AG10803 (cell line): ENCODE measurements at places on chromosomes 3 and 15.

DNA sequence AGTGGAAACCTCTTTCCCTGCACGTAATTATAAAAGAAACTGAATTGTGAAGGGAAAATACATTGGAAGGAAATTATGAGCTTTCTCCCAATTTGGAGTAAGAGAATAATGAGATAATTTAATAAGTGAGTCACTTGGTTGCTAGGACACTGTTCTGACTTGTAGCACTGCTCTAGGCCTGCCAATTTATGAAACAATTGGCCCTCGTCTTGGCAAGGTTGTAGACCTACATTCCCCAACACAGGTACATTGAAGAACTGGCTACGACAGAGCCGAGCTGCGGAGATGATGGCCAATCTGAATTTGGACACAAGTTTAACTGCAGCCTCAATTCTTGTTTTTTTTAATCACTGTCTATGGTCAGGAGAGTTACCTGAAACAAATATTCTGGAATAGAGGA lies 674.1 kb downstream of the MECOM start:
- DNase-seq: no peak

DNA sequence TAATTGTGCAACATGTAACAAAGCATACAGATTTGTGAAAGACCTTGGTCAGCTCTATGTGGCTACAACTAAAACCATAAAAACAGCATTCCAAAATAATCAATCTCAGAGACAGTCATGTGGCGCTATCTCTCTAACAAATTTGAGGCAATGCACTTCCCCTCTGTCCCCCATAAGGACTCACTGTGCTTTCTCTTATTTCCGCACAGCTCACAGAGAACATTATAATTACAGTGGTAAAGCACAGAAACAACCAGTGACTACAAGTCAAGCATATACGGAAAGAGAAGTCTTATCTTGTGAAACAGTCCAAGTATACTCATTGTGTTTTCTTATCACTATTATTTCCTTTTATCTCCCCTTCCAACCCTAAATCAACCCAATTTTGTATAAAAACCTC lies 64.3 kb downstream of the RYK start:
- no peak for DNase-seq

DNA sequence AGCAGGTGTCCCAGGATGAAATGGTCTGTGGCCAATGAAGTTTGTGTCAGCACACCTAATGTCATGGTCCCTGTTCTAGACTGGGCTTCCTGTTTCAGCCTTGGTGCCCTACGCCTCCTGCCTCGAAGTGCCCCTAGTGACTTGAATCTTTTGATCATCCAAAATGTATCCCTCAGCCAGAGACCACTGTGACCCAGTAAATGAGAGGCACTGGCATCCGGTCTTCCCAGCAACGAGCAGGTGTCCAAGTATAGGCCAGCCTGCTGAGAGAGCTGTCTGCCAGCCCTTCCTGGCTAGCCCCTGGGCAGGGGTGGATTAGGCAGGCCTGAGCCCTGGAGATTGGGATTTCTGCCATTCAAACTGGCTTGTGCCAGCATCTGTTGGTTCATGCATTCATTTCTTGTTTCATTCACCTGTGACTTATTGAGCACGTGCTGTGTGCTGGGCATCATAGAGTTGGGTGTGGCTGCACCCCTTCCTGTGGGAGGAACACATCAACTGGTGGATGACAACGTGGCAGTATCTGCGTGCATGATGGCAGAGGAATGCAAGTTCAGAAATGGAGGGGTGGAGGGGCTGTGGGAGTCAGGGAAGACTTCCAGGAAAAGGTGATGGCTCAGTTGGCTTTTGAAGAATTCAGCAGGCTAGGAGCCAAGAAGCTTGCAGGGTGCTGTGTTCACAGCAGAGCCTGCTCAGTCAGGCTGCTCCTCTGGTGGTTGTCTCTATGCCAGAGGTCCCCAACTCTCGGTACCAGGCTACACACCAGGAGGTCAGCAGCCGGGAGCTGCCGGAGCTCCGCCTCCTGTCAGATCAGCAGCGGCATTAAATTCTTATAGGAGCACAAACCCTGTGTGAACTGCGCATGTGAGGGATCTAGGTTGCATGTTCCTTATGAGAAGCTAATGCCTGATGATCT lies 21.6 kb downstream of the ESYT3 start:
- peak; percentile 35 for DNase-seq

- DNase-seq: no peak
Measured at GRCh38 chr3:53545996-53546359, 51.6 kb downstream of the CACNA1D start.

DNA sequence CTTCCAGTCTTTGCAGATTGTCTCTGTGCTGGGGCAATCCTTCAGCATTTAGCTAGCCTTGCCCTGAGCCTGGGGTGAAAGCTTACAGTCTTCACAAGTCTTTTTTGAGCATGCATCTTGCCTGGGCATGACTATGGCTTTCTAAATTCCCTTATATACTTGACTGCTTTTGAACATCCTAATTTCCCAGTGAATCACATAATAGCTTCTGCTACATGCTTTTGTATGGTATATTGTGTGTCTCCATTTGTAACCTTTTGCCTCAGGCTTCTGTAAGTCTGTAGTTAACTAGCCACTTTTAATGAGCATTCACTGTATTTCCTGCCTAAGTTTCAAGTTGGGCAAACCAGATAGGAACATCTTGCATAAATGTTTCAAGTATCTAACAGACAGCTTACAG lies 76.8 kb downstream of the CHCHD4 start:
- no peak for DNase-seq

- no peak for DNase-seq
Measured at GRCh38 chr3:194671511-194671899, 486 bp downstream of the LSG1 start.

DNA sequence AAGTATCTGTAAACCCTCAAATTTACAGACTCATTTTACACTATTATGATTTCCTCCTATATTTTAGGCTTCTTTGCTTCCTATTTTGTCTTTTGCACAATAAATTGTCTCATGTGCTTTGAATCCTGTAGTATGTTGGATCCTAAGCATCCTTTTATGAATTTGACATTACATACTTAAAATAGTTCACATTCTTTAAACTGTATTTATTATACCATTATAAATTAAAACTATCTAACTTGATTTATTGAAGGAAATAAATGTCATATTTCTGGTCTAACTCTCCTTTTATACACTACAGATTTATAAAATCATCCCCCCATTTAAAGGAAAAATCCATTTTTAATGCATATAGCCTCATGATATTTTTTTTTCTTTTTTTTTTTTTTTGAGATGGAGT lies 32.6 kb downstream of the EHHADH start:
- no peak for DNase-seq

- no peak for DNase-seq
Measured at GRCh38 chr3:192215-192929, 4.2 kb upstream of the CHL1 start.

GRCh38 chr15:70761046-70761445 lies 2.3 kb downstream of the UACA start:
- DNase-seq: no peak

DNA sequence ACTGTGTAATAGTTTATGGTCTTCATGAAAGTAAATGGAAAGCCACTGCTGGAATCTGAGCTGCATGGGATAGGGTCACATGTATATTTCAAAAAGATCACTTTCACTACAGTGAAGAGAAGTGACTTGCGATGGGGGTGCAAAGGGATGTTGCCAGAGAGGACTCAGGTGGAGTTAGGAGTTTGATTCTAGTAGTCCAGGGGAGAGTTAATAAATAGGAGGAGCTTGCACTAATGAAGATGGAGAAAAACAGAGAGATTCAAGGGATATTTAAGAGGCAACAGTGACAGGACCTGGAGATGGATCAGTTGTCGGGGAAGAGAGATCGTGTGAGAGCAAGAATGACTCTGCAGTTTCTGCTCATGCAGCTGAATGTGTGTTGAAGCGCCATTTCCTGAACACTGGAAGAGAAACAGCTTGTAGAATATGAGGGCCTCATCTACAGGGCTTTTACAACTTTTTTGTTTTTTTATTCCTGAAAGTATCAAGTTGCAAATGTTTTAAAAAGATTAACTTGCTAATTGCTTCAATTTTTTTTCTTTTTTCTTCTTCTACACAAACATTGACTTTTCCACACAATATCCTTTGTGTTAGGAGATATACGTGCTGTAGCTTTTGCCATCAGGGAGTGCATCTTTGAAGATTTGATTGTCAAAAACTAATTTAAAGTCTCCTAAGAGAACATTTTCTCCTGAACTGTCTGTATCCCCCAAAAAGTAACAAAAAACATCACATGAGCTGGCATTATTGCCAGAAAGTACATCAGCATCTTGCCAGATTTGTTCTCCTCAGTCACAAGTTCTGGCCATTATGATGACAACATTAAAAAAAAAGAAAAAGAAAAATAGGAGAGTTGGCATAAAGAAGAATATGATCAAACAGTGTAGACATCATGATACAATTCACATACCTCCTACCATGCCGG lies 37.5 kb downstream of the SETMAR start:
- peak; percentile 10 for DNase-seq

DNA sequence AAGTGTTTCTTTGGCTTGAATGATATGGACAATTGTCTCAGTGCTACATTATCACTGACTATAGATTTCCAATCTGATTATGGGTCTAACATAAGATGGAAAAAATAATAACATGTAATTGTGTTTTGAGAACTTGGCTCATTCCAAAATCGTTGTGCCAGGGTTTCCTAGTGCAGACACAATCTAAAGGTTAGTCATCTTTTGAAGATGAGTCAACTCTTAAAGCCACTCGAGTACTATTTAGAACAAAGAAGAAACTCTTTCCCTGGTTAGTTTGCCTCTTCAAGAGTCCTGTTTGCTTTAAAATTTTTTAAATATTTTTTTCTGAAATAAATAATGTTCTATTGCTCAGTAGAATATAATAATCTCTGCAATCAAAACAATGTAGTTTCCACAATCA lies 301.0 kb downstream of the CADM2 start:
- DNase-seq: no peak

GRCh38 chr15:45340429-45340828 lies 37.9 kb downstream of the GATM start:
- DNase-seq: no peak

DNA sequence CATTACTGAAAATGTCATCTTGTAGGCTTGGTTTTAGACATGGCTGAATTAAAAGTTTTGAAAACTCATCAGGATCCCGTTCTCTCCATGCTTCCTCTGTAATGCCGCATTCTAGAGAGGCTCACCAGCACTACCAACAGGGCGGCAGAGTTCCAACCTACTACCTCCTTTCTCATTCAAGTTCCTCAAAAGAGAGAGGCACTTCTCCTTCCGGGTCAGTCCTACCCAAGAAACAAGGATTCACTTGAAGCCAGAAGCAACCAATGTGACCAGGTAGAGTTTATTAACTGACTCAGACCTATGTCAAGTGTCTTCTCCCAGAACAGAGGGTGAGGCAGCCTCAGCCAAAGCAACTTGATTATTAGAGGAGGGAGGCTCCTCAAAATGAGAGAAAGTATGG lies 59.8 kb upstream of the GYG1 start:
- no peak for DNase-seq

DNA sequence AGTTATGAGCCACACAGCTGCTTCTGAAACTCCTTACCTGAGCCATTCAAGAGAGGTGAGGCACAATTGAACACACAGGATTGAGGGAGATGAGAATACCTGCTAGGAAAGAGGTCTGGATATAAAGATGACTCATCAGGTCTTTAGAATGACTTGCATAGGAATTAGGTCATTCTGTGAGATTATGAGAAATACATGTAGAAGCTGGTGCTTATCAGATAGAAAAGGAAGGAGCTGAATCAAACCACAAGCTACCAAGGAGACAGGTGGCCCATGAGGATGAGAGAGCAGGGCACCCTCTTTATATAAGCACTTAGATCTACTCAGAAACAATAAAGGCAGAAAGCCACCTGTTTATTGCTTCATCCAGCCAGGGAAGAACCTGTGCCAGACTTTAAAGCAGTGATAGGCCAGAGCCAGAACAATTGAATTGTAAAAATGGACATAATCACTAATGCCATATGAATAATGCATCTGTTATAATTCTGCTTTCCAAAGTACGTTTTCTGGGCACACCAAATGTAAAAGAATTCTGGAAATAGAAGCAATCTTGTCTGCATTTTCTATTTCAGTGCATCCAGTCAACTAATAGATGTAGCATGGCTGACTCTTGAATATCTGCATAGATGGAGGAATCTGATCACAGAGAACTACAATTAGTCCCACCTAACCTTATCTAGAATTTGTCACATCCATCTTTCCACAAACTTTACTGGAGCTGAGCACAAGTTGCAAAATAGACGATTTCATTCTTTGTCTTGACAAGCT lies 74.9 kb downstream of the PIK3R4 start:
- DNase-seq: no peak

- DNase-seq: no peak
Measured at GRCh38 chr3:183533412-183534132, 21.9 kb downstream of the KLHL6 start.

DNA sequence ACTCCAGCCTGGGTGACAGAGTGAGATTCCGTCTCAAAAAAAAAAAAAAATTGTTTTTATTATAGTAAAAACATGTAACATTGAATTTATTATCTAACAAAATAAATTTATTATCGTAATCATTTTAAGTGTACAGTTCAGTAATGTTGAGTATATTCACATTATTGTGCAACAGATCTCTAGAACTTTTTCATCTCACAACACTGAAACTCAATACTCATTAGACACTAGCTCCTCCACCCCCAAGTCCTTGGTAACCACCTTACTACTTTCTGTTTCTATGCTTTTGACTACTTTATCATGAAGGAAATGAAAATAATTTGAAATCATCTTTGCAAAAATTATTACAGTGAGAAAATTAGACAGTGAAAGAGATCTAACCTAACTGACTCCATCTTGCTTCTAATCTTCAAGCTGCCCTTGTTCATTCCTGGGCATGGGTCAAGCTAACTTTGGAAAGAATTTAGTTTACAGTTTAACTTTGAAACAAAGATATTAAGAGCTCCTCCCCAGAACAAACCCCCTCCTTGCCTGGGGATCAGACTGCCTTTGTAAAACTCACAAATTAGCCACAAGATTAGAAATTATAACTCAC lies 15.0 kb upstream of the FYCO1 start:
- no peak for DNase-seq

- no peak for DNase-seq
Measured at GRCh38 chr3:141392416-141392815, 24.1 kb downstream of the ZBTB38 start.

DNA sequence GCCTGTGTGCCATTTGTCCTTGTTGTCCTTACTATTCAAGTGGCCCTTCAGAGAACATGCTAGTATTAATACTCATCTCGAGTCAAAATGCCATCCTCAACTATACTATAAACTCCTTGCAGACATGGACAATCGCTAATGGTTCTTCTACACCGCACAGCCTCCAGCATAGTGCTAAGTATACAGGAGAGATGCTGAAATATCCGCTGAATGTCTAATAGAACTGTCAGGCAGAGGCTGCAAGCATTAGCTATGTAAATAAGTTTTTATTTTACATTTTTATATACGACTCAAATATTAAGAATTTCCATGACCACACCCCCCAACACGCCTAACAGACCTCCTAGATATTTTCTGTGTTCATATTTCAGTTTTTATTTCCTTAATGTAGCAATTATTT lies 39.4 kb downstream of the AAGAB start:
- DNase-seq: no peak

DNA sequence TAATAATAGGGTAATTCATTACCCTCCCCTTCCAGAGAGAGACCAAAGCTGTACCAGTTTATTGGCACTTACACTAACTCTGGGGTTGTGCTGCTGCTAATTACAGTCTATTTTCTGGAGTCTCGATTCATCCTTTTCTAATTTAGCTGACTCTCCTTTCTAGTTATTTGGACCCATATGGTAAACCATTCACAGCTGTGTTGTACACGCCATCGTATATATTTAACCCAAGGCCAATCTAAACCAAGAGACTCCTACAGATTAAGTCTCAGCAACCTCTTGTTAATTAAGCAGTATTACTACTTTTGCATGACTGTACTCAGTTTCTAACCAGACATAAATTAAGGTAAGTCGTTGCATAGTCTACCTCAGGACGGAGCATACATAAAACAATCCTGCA lies 22.5 kb downstream of the ANXA2 start:
- DNase-seq: no peak
